ENCODE measurements at places on chromosomes 5 and 9.

DNA sequence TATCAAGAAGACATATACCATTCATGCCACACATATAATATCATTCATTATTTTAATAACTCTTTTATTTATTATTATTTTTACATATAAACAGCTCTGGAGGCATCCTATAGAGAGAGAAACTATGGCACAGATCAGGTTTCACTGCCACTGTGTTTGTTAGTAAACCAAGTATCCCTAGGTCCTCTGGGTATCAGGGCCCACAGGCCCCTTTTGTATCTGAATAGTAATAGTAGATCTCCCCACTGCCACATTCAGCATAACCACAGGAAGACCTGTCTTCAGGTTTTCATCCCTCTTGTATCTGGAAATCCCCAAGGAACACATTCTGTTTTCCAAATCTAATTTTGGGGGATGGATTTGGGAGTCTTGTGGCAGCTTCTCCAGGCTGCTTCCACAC is 94.0 kb downstream of the SPATA31D1 start:
- no peak for DNase-seq

DNA sequence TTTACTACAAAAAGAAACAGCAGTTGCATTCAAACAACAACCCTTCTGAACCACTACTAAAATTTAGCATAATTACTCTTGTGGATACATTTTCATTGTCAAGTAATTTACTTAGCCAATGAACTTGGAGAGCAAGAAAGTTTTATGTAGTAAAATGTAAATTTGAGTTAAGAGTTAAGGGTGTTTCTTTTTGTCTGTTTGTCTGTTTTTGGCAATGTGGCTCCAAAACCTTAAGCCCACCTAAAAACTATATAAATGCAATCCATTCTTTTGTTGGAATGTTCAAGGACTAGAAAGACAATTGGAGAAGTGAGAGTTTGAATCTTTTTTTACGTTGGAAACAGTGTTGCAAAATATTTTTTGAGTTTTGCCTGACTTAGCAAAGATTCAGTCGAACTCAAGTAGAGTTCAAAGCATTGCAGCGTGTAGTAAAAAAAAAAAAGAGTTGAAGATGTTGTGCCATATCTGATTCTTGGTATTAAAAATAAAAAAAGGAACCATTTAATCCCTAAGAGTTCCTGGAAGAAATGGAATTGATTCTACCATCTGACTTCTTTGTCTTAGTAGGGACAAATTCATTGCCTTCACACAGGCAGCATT is 867 bp downstream of the SYK start:
- DNase-seq: no peak

DNA sequence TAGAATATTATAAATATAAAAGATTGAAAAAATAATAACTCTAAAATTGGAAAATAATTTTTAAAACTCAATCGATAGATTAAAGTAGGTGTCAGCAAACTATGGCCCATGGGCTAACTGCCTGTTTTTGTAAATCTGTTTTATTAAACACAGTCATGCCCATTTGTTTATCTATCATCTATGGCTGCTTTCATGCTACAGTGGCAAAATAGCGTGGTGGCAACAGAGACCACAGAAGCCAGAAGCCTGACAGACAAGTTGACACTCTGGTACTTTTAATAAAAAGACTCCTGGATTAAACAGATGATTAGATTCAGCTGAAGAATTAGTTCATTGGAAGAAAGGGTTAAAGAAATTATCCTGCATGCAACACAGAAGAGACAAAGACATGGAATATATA is 400.7 kb upstream of the RORB start:
- DNase-seq: no peak

GRCh38 chr9:125525921-125526631 is 180.9 kb downstream of the MAPKAP1 start:
- no peak for DNase-seq

DNA sequence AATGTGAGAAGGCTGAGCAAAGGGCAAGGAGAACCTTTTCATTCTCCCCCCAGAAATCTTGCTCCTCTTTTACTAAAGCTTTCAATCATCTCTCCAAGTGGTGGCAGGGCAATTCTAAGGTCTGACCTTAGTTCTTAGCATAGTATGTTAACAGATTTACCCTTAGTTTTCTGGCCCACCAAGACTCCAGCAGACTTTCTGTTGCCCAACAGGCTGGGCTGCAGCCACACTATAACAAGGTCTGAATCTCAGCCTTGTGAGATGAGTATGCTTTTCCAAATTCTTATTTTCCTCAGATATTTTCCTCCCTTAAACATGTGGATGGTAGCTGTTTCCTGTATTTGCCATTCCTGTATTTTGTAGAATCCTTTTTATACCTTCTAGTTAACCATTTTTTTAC is 69.5 kb downstream of the NIPBL start:
- DNase-seq: no peak

DNA sequence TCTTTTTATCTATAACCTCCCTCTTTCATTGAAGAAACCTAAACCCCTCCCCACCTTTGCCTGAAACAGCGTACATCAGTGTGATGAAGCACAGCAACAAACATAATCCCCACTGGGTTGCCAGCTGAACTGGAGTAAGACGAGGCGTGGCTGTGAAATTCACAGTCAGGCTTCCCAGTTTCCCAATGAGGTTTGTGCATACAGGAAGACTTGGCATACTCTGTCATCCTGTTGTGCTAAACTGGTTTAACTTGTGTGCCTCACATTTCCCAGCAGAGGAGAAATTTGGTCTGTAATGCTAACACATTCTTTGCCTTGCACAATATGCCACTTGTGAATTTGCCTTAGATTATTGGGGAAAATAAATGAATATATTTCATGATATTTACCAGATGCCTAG is 121.5 kb downstream of the SV2C start:
- no peak for DNase-seq

DNA sequence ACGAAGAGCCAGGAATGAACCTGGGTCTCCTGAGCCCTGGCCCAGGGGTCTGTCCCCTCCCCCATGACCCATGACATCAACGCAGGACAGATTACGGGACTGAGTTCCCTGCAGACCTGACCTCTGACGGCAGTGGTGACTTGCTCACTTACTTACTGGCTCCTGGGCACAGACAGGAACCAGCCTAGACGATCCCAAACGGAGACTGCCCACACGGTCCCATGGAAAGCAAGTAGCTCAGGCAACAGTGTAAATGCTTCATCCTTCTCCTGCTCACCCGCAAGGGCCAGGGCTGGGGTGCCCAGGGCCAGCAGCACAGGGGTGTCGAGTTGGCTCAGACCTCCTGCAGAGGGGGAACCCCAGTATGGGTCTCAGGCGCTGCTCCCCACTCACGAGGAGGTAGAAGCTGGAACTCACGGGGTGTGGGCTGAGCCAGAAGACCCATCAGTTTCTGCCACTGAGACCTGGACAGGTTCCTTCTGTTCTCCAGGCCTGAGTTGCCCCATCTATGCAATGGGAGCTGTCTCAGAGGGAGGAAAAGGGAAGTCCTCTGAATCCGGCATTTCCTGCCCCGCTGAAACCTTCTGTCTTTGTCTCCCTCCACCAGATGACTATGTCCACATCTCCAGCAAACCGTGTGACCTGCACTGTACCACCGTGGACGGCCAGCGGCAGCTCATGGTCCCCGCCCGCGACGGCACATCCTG is 5.6 kb downstream of the ADAMTSL2 start:
- DNase-seq: no peak

DNA sequence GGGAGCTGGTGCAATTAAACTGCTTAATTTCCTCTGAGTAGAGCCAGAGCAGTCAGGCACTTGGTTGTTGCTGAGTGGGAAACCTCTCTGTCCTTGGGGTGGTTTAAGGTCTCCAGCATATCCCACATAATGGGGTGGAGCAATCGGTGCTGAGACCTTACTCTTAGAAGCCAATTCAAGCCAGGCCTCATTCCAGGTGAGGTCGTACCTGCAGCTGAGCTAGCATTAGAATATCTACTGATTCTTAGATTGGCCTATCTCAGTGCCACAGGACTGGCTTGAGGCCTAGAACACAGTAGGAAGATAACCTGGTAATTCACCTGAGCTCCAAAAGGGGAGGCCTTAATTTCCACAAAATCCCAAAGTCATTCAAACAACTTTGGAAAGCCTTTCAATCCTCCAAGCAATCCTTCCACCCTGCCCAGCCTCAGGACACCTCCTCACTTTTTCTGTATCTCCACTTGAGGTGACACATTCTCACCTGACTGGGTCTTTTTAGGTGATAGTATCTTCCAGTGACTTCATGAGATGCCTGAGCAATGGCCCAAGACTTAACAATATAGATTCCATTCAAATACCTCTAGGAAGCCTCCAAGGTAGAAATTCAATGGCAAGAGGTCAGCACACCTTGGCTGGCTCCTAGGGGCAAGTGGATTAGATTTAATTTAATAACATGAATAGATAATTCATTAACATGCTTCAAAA is 91.0 kb downstream of the FEM1C start:
- DNase-seq: no peak

- no peak for DNase-seq
Measured at GRCh38 chr9:9747787-9748186, 865.0 kb downstream of the PTPRD start.

GRCh38 chr5:61673007-61673735 is 341.1 kb downstream of the ZSWIM6 start:
- DNase-seq: no peak

DNA sequence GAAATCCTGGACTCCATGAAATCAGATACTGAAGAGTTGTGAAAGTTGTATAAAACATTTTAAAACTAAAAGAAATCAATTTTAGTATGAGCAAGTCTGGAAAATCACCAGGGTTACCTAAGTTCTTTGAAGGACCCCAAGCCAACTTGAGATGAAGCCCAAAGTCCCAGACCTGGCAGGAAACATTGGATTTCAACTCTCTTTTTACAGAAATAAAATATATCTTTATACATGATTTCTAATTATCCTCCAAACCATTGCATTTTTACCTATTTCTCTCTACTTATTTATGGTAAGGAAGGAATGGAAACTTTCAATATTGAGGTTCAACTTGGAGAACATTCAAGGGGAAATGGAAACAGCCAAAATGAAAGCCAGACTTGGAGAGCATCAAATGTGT is 390.6 kb upstream of the C9orf72 start:
- no peak for DNase-seq

DNA sequence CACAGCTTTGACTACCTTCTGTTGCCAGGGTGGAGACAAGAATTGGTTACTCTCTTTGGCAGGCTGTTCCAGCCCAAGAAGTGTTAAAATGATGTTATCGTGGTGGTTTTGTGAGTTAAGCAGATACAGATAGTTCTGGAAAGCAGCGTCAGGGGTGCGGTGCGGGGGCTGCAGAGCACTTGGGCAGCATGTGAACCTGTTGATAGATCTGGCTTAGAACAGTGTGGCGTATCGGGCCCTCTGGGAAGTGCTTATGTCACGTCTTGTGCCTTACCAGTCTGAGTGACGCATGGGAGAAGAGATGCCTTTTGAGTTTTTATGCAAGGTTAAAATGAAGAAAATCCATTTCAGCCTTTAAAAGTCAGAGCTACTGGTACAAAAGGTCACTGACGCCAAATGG is 152.5 kb downstream of the PRKACG start:
- no peak for DNase-seq
